DND-41 (cell line): ENCODE measurements at places on chromosomes 1 and 21.

GRCh38 chr1:18413541-18414305, 67.0 kb upstream of the KLHDC7A start:
- no peaks in the 10 kb centered on the region for H3K4me1 ChIP-seq
- no peak overlapping the region for H3K27ac ChIP-seq
- no peaks in the 10 kb centered on the region for H3K36me3 ChIP-seq
- H3K27me3 ChIP-seq = no peaks in the 10 kb centered on the region
- no peak for DNase-seq

DNA sequence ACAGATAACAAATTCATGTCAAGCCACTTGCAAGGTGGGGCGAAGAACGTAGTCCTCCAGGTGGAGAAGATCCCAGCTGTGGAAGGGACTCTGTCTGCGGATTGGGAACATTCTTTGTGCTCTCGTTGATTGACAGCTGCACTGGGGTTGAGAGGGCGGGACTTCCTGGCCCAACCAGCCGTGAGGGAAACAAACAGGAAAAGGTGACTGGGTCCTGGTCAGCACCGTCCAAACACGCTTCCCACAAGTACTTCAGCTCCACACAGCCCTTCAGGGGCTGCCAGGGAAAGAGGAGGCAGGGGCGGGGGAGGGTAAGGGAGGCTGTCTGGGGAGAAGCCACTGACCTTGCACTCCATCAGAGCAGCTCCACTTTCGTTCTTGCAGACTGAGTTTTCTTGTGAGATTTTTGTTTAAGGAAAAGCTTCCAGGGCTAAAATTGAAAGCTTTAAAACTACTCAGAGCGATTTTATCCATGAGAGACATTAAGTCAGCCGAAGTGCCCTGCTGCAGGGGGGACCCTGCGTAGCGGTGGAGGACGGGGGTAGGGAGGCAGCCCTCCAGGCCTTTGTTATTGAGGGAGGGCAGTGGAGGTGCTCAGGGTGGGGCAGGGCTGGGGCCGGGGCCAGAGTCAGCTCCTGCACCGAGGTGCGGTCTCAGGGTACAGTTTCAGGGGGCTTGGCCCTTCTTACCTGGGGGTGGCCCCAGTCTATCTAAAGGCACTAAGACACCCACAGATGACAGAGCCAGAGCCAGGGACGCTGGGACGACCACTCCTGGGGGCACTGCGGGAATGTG, 21.6 kb upstream of the STUM start:
- no peak for DNase-seq
- no peaks in the 10 kb centered on the region for H3K4me1 ChIP-seq
- H3K36me3 ChIP-seq = no peaks in the 10 kb centered on the region
- H3K27me3 ChIP-seq = peaks cover 42% of the 10 kb centered on the region

GRCh38 chr21:33029385-33029921, 3.7 kb downstream of the OLIG2 start:
- peaks cover 12% of the 10 kb centered on the region for H3K27me3 ChIP-seq
- H3K4me1 ChIP-seq = no peaks in the 10 kb centered on the region
- no peaks in the 10 kb centered on the region for H3K36me3 ChIP-seq
- DNase-seq = no peak

DNA sequence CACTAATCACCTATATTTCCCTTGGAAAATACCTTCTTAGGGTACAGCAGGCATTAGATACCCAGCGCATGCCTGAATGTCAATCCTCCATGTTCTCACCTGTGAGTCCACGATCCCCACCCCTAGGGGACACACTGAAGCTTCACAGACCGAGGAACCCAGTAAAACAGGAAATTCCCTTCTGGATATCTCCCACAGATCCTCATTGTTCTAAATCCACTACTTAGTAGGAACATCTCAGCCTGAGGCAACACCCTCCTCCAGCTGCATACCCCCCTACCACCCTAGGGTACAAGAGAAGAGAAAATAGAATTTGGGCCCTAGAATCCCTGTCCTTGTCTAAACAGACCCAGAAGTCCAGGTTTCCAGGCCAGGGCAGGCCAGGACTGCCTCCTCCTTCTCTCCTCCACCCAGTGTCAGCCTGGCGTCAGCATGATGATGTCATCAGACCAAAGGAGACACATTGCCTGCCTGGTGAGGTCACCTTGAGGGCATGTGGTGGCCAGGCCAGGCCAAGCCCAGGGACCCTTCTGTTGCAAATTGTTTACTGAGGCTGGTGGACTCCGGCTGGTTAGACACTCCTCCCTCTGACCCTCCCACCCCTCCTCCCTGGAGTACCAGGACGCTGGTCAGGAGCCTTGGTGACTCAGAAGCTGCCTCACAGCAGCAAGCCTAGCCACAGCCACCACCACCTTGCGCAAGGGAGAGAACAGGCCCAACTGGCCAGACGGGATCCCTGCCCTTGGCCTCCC, 6.2 kb downstream of the NECTIN4 start:
- H3K4me1 ChIP-seq = no peaks in the 10 kb centered on the region
- H3K4me3 ChIP-seq = no peak overlapping the region
- H3K36me3 ChIP-seq = no peaks in the 10 kb centered on the region
- H3K27me3 ChIP-seq = no peaks in the 10 kb centered on the region
- DNase-seq = no peak
